ACHN (cell line): ENCODE measurements at places on chromosomes 2 and 18.
A peak's percentile ranks its signal among the peaks of the same experiment; 100 is the strongest.

- no peak for DNase-seq
Measured at GRCh38 chr18:53165770-53166169, 825.8 kb downstream of the DCC start.

DNA sequence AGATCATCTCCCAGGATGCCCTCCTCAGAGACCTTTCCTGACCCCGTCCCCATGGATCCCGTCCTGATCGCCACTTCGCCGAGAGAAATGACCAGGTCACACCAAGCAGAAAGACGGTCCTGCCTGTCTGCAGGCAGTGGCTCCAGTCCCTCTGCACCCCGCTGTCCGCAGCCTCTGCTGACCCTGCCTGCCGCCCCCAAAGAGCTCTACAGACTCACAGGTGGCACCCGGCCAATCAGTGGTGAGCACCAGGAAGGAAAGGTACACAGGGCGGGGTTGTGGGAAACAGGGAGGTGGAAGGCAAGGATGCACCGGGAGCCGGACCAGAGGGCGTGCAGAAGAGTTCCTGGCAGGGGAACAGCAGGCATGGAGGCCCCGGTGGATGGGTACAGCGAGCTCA, 94.8 kb downstream of the NDUFA10 start:
- no peak for DNase-seq

GRCh38 chr18:54939361-54939917, 19.8 kb downstream of the CCDC68 start:
- no peak for DNase-seq

GRCh38 chr2:216774620-216775019, 79.3 kb upstream of the IGFBP5 start:
- DNase-seq = peak; percentile 78

GRCh38 chr2:38876407-38876806, 631 bp downstream of the MORN2 start:
- DNase-seq = peak; percentile 11

GRCh38 chr2:85873679-85874078, 15.1 kb downstream of the ST3GAL5 start:
- DNase-seq = no peak

DNA sequence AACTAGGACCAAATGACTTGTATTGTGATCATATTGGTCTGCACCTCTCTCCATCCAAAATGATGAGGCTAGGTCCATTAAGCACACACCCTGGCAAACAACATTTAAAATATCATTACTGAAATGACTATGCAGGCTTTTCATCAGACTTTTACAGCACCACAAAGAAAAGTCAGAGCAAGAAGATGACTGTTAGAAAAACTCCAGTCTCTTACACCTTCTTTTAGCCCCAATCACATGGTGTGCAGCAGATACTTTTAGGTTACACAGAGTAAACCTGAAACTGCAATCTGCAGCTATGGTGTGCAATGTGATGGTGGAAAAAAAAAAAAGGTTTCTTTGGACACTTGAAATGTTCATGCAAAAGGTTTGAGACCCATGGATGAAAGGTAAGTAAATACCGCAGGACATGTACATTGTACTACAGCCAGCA, 5.4 kb upstream of the POLI start:
- DNase-seq = no peak

- no peak for DNase-seq
Measured at GRCh38 chr2:38239452-38239851, 137.6 kb downstream of the ATL2 start.

DNA sequence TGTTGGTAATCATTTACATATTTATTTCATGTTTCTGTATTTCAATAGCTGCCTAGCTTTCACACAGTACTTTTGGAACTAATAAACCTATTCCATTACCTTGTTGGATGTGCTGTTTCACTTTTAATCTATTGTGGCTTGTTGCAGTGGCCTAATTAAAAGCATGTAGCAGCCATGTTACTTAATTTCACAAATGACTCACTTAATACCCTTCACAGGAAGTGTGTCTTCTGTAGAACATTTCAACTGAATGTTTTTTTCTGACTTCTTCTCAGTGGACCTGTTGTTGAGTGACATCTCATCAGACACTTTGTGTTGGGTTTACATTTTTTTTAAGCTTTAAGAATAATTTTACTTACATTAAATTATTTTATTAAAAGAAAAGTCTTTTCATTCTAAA, 260.5 kb upstream of the THUMPD2 start:
- DNase-seq = no peak

- no peak for DNase-seq
Measured at GRCh38 chr18:37956902-37957301, 391.3 kb upstream of the CELF4 start.

DNA sequence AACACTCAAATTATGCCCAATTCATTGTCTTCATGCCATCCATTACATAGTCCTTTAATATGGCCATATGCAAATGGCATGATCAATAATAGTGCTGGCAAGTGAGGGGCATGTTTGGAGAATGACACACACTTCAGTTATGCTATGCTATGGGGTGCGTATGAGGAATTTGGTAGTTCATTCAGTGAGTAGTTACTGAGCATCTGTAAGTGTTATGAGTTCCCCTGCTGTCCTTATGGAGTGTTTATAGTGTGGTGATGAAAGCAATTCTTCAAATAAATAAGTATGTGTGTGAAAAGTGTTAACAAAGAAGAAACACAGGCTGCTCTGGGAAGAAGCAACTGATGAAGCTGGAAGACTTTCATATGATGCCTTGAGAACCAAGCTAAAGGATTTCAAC, 383.7 kb upstream of the SLC14A2 start:
- no peak for DNase-seq

DNA sequence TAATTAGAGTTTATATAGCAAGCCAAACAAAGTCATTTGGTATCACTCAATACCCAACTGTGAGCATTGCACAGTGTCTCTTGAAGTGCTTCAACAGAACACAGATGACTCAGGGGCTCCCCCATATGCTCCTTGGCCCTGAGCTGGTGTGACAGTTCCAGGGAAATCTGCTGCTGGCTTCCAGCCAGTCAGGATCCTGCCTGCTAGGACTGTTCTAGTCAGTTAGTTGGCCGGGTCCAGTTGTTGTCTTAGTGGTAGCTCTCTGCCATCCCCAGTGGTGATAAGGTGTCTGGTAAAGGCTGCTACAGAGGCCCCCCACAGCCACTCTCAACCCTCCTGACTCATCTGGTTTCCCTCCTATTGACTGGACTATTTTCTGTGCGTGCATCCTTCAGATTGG, 100.3 kb downstream of the IRS1 start:
- no peak for DNase-seq

GRCh38 chr18:69250305-69251151, 150.2 kb upstream of the DOK6 start:
- no peak for DNase-seq

DNA sequence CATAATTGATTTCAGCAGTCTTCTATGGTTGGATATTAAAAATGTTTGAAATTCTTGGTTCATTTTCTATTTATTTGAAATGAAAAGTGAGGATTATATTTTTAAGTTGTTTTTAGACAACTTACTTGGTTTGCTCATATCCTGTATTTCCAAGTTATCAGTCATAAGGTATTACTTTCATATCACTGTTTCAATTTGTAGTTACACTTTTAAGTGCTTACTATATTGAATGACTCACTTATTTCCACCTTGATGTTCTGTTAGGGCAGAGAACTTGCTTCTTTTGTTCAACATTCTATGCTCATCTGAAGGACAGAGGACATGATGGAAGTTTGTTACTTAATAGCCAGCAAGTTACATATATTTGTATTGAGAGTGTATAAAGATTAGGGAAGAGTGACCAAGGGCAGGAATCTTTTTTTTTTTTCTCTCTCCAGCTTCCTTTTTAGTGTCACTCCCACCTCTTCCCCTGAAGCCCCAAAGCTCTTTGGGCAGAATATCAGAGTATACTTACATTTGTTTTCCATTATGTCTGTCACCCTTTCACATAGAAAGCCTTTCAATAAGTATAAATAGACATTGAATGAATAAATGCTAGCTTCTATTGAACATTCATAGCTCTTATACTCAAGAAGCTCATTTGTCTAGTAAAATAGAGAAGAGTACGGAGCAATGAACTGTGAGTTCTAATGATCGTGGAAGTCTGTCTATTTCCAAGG, 28.1 kb downstream of the PIK3C3 start:
- no peak for DNase-seq

- DNase-seq = no peak
Measured at GRCh38 chr2:108240966-108241365, 1.2 kb downstream of the SULT1C3 start.

- no peak for DNase-seq
Measured at GRCh38 chr2:108911401-108911800, 77.6 kb downstream of the EDAR start.

GRCh38 chr2:169415233-169415748, 53.0 kb upstream of the LRP2 start:
- DNase-seq = no peak

DNA sequence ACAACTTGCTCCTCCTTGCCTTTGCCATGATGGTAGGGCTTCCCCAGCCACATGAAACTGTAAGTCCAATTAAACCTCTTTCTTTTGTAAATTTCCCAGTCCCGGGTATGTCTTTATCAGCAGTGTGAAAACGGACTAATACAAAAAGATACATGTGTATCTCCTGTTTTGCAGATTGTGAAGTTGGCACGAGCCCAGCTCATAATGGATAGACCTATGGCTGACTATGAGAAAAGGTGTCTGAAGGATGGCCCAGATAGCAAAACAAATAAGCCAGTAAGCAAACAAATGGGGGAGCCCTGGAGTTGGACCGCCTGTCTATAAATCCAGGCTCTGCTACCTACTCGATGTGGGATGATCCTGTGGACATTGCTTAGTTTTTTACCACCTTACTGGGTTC, 15.5 kb upstream of the PRKCE start:
- no peak for DNase-seq

- no peak for DNase-seq
Measured at GRCh38 chr18:25061395-25061794, 290.6 kb downstream of the ZNF521 start.

DNA sequence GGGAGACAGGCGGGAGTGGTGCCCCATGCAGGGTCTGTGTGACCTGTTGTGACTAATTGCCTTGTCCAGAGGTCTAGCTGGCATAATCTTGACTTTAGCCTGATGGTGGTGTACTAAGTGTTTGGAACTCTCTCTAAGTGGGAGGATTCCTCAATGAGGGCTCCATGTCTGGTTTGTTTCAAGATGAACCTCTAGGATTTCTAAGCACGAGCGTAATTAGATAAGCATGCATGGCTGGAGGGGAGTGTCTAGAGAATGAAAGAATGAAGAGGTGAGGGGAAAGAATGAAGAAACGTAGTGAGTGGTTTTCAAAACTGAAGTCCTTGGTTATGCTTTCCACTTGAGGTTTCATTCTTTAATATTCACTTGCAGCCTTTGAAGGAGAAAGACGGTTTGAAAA, 833.2 kb upstream of the GYPC start:
- DNase-seq = no peak

DNA sequence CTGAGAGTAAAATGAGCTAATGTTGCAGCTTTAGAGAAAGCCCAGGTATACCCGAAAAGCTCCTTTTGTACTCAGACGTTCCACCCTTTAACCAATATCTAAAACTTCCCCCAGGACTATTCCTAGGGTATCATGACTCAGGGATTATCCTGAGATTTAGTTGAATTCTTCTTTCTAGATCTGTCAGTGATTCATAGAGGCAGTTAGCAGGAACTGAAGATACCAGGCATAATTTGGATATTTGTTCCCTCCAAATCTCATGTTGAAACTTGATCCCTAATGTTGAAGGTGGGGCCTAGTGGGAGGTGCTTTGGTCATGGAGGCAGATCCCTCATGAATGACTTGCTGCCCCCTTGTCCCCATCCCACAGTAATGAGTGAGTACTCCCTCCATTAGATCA, 161.2 kb upstream of the LRP1B start:
- DNase-seq = no peak

GRCh38 chr2:96386470-96386869, 50.9 kb downstream of the NCAPH start:
- DNase-seq = no peak

GRCh38 chr2:7570247-7570646, 653.0 kb downstream of the RNF144A start:
- DNase-seq = no peak

DNA sequence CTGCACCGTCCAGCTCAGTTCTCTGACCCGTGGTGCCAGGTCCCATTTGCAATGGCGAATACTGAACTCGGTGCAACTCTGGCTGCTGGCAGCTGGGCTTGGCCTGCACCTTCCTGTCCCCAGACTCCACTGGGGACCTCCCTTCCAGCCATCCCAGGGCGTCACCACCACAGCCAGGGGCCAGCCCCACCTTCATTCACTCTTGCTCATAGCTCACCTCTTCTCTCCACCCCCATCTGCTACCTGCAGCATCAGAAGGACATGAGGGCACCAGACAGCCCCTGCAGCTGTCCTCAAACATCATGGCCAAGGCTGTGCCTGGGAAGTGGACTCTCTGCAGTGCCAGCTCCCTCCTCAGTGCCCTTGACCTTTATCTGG, 16.2 kb upstream of the ALPI start:
- no peak for DNase-seq

- no peak for DNase-seq
Measured at GRCh38 chr2:20436716-20437470, 10.0 kb upstream of the RHOB start.

GRCh38 chr2:207136874-207137273, 28.9 kb downstream of the KLF7 start:
- no peak for DNase-seq

DNA sequence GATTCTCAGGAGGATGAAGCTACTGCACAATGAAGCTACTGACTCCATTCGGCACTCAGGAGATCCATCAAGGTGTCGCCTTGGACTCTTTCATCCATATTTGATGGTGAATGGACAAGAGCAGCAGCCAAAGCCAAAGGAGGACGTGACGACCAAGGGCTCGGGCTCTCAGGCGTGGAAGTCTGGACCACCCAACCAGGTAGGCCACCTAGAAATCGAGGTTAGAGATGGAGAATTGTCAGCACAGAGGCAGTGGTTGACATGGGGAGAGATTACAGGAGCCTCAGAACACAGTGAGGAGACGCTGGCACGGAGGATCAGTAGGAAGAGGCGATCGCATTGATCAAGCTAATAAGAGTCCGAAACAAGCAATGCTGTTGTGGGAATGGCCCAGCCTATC, 240.5 kb upstream of the ID2 start:
- DNase-seq = no peak

DNA sequence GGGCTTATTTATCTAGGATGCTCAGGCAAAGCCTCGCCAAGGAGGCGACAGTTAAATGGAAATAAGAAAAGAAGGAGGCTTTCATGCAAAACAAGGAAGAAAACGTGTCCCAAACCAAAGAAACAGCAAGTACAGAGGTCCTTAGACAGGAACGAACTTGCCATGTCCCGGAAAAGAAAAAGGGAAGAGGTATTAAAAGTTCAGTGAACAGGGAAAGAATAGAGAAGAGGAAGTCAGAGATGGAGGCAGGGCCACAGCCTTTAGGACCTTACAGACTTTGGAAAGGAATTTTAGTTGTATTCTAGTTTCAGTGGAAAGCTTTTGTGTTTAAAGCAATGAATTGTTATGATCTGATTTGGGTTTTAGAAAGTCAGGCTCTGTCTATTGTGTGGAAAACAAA, 22.1 kb downstream of the IKZF2 start:
- DNase-seq = no peak

GRCh38 chr2:9261231-9261883, 54.7 kb downstream of the ASAP2 start:
- DNase-seq = no peak

- DNase-seq = no peak
Measured at GRCh38 chr2:191580581-191580980, 97.4 kb upstream of the NABP1 start.
